ENCODE measurements at places on chromosomes 13 and 19.

- DNase-seq = no peak
Measured at GRCh38 chr19:37977992-37978391, 71.0 kb downstream of the SIPA1L3 start.

GRCh38 chr19:661427-662196 lies 1.4 kb downstream of the RNF126 start:
- peak; percentile 73 for DNase-seq

DNA sequence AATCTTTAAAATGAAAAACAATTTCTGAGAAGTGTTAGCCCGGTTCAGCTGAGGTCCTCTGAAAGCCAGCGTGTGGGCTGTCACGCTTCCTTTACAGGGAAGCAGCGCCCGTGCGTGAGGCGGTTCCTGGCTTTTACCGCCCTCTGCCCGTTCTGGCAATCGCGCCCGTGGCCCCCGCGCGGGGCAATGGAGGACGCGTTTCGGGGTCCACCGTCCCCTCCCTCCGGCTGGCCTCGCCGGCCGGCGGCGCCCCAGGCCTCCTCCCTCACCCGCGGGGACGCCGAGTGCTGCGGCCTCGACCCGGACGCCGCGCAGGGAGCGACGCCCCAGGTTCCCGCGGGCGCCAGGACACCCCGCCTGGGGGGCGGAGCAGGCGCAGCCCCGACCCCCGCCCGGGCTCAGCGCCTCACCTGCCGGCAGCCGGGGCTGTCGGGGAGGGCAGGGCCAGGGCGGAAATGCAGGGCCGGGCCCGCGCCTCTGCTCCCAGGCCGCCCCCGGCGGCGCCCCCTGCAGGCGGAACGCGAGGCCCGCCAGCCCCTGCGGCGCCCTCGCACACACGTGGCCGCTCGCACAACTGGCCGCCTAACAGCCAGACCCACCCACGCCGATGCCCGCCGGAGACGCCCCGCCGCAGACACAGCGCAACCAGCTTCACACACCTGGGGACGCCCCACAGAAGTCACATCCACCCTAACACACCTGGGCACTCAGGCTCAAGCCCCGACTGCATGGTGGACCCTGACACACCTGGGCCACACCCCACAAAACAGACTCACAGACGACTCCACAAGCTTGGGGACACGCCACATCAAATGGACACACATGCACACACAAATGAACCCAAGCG lies at the start of gene GGACT:
GGACT (minus strand) TSS at position 459 of the 847 bp plus-strand sequence. CDS start 56,198 bp downstream, outside the sequence.
- peak; percentile 93 for DNase-seq

GRCh38 chr13:100330662-100331061 lies 241.8 kb downstream of the PCCA start:
- DNase-seq = no peak
